Naive thymus-derived CD4-positive, alpha-beta T cell (primary cell): ENCODE measurements at places on chromosomes 4 and X. TPM values are rescaled to one million over a fixed set of nuclear protein-coding genes. Genes with fewer than 3 reads are reported as not detected.

The EVC gene
- total RNA-seq = 0.68 TPM

The BEND2 gene
- 0.07 TPM for total RNA-seq

The SSX4 gene
- total RNA-seq = not detected

GRCh38 chr4:60648774-60649173 is 551.4 kb upstream of the ADGRL3 start:
- no peak for DNase-seq
